ENCODE measurements at places on chromosomes 13 and 19.

- DNase-seq, result peak; percentile 63
Observed at GRCh38 chr19:20423381-20424197, 142.0 kb downstream of the ZNF737 start.

GRCh38 chr19:1825909-1826556 lies 14.0 kb upstream of the ATP8B3 start:
- peak; percentile 90 for DNase-seq

DNA sequence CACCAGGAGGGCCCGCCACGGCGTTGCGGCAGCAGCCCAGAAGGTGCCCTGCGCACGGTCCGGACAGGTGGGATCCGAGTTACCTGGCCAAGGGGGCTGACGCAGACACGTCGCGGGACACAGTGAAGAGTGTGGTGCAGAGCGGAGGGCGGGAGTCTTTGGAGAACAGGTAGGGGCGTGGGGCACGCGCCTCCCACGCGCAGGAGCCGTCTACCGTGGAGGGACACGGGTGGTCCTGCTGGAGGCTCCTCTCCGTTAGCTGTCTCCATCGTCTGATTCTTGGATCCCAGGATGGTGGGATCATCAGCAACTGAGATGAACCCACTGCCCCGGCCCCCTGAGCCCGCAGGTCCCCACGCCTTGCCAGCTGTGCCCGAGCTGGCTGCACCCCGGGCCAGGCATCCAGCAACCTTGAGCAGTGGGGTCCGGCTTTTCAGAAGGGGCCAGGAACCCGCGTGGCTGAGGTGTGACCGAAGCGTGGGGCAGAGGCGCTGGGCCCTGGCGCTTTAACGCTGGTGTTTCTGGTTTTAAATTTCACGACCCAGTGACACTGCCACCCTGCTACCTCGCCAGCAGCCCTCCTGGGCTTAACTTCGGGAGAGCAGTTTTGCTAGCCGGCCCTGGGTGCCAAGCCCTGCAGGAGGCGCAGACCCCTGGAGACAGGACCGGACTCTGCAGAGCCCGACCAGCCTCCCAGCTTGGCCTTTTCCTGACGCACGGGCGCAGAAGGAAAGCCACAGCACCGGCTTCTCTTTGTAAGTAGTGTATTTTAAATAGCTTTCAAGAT lies 7.3 kb downstream of the FGF22 start:
- DNase-seq, result no peak

GRCh38 chr13:103788061-103788652 lies 721.9 kb upstream of the SLC10A2 start:
- DNase-seq, result no peak

GRCh38 chr13:42486711-42487198 lies 87.2 kb upstream of the TNFSF11 start:
- no peak for DNase-seq
